ENCODE measurements at places on chromosomes 1 and 21. TPM values are rescaled to one million over a fixed set of nuclear protein-coding genes. Genes with fewer than 3 reads are reported as not detected.

DNA sequence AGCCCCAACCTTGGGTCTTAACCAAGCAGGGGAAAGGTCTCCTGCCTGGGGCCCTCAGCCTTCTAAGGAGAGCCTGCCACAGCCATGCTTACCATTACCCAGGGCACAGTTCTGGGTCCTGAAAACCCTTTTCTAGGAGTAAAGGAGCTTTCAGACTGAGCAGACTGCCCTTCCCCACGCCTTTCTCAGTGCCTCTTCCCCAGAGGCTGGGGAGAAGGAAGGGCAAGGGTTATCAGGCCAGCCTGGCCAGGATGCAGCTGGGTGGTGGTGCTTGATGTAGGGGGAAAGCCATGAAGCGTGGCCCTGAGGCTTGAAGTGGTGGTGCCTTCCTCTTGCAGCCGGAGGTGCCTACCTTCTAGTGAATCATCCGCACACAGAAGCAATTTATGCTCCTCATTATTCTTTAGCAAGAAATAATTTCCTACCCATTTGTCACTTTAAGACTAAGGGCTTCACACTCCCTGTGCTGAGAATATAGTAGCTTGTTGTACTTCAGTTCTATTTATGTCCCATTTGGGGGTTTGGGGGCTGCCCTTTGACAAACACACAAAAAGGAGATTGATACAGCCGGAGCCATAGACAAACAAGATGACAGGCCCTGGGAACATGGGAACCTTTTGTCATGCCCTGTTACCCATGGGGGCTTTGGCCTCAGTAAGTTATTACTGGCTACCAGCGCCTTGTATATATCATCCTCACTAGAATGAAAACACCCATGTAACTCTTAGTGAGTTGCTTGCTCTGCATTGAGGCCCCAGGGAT lies 40.7 kb downstream of the MAN1C1 start:
- no peak for DNase-seq

The ADSS2 gene
- 40.8 TPM for total RNA-seq

The CBR1 gene
- 111 TPM for total RNA-seq

GRCh38 chr1:200038981-200039848 lies 11.7 kb downstream of the NR5A2 start:
- DNase-seq = no peak

The HES3 gene
- not detected for total RNA-seq

DNA sequence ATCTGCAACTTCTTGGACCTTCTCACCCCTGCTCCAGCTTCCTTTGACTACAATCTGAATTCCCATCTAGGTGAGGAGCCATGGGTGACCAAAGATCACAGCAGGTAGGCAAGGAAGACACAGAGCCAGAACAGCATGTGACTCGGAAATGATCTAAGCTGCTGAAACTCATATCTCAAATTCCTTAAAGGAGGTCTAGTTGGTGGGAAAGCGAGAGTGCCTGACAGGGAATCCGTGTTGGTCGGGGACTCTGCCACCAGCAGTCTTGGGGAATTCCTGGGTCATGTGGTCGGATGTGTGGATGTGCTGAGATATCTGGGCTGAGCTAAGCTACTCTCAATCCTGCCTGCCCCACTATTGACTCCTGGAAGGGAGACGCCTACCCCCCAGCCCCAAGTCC lies 3.2 kb upstream of the NUAK2 start:
- DNase-seq = no peak

- DNase-seq = no peak
These were observed 296.5 kb upstream of the PLXNA2 start for GRCh38 chr1:208540724-208541123.

DNA sequence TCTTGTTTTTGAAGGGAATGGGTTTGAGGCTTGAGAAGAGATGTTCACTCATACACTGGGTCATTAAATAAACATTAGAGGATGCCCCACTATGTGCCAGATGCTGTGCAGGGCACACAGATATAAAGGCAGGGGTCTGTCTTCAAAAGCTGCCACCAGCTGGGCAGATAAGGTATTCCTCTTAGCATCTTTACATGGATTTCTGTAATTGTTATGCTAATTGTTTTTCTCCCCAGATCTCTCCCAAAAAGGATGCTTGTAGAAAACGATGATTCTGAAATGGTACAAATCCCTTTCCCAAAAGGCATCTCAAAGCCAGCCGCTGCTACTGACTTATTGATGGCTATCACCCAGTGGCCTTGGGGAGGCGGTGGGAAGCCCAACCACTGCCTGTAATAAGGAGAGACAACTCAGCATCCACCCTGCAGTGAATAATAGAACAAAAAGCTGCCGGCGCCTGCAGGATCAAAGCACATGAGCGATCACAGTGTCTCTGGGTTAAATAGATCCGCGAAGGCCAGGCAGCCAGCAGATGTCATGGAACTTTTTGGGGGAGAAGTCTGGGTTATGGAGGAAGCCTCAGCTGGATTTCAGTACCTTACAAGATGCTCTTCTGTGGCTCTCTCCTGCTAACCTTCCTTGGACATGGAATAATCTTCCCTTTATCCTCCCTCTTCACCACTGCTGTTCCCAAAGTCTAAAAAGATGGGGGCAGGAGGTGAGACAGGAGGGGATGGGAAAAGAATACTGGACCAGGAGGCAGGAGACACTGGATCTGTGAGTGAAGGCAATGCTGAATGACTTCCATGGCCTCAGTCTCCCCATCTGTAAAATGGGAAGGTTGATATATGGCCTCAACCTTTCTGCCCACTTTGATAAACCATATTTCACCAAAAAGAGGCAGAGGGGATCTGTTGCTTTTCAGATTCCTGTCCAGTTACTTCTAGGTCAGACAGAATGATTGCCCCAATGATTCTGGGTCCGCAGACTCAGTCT lies 54.8 kb upstream of the CD34 start:
- no peak for DNase-seq

The SPOCD1 gene
- 4.9 TPM for total RNA-seq

GRCh38 chr1:196608390-196609369 lies at the start of gene KCNT2:
KCNT2 (minus strand) TSS chr1:196608440; CDS start chr1:196608309, 131 bp downstream.
- peak; percentile 9 for DNase-seq

The NHLH1 gene
- not detected for total RNA-seq

DNA sequence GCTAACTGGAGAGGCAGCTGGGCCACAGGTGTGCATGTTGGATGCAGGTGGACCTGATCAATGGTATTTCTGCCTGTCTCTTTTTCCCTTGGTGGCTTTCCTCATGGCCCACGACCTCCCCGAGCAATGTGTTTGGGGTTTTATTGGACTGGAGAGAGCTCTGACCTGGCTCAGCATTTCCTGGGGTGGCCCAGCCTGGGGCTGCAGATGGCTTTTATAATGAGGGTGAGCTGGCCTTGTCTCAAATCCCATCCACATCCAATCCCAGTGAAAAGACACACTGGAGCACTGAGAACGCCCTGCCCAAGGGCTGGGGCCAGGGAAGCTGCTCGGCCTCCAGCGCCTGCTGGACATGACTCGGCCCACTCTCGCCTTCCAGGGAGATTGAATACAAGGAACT lies 44.1 kb downstream of the SIM2 start:
- DNase-seq = no peak

The KLHDC8A gene
- total RNA-seq = not detected

The LCE1D gene
- total RNA-seq = not detected

The S100A5 gene
- not detected for total RNA-seq

The KCNT2 gene
- total RNA-seq = 0.38 TPM

GRCh38 chr1:212291505-212292134 lies 6.4 kb downstream of the PPP2R5A start:
- DNase-seq = peak; percentile 72

The MT1HL1 gene
- not detected for total RNA-seq

GRCh38 chr1:211581526-211581925 lies 2.6 kb upstream of the SLC30A1 start:
- no peak for DNase-seq

DNA sequence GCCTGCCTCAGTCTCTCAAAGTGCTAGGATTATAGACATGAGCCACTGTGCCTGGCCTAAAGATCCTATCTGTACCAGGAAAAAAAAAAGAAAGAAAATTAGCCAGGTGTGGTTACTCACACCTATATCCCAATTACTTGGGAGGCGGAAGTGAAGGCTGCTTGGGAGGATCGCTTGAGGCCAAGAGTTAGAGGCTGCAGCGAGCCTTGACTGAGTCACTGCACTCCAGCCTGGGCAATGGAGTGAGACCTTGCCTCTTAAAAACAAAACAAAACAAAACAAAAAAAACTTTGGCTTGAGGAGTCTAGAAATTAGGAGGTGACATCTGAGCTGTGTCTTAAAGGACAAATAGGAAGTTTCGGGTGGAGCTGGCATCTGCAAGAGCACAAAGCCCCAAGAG lies 38.7 kb upstream of the KIF26B start:
- DNase-seq = no peak

- DNase-seq = peak; percentile 26
These were observed 90.1 kb downstream of the TENT5C start for GRCh38 chr1:117695796-117696490.

DNA sequence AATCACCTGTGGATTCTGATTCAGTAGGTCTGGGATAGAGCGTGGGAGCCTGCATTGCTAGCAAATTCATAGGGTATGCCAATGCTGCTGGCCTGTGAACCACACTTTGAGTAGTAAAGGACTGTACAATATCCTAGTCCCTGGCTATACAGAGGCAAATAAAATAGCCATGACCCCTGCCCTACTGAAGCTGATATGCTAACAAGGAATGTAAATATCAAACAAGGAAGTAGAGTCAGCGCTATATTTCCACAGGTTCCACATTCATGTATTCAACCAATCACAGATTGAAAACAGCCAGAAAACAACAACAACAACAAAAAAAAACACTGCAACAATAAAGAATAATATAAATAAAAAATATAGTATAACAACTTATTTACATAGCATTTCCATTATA lies 77.8 kb downstream of the TM2D1 start:
- no peak for DNase-seq

- no peak for DNase-seq
These were observed 21.9 kb downstream of the RGS2 start for GRCh38 chr1:192830595-192831246.

DNA sequence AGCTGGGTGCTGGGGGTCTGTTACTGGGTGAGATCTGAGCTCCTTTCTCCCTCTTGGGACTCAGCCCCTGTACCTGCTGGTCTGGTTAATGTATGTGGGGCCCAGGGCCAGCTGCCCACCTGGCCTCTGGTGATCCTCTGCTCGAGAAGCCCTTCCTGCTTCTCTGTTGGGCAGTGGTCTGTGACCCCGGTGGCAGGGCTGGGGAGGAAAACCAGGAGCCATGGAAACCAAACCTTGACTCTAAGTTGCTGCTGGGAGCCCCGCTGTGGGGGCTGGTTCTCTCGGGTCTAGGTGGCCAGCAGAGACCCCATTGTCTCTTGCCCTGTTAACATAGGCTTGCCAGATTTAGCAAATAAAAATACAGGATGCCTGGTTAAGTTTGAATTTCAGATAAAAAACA lies 1.3 kb downstream of the PADI1 start:
- no peak for DNase-seq

GRCh38 chr1:35390600-35391494 lies 122.3 kb downstream of the ZMYM4 start:
- DNase-seq = no peak

The NUCKS1 gene
- 91.1 TPM for total RNA-seq

- peak; percentile 40 for DNase-seq
These were observed 4.5 kb upstream of the COP1 start for GRCh38 chr1:176211396-176212165.

The DNAJC28 gene
- total RNA-seq = 1.3 TPM

- no peak for DNase-seq
These were observed 17.1 kb upstream of the CAP1 start for GRCh38 chr1:40023379-40023944.

The RAD54L gene
- 0.26 TPM for total RNA-seq

GRCh38 chr1:74733604-74734484 lies 892 bp downstream of the TYW3 start:
- DNase-seq = peak; percentile 75

The PTGS2 gene
- total RNA-seq = 22.1 TPM

- DNase-seq = no peak
These were observed 23.5 kb downstream of the CXADR start for GRCh38 chr21:17536381-17536780.

The PRAMEF1 gene
- not detected for total RNA-seq

GRCh38 chr21:43330306-43330881 lies 96.5 kb downstream of the SIK1 start:
- DNase-seq = no peak

The TNFAIP8L2 gene
- total RNA-seq = not detected

The AJAP1 gene
- 0.26 TPM for total RNA-seq

GRCh38 chr1:89812992-89813391 lies 7.8 kb upstream of the LRRC8D start:
- DNase-seq = no peak

The SLAMF1 gene
- total RNA-seq = not detected

The ACTN2 gene
- 0.79 TPM for total RNA-seq

DNA sequence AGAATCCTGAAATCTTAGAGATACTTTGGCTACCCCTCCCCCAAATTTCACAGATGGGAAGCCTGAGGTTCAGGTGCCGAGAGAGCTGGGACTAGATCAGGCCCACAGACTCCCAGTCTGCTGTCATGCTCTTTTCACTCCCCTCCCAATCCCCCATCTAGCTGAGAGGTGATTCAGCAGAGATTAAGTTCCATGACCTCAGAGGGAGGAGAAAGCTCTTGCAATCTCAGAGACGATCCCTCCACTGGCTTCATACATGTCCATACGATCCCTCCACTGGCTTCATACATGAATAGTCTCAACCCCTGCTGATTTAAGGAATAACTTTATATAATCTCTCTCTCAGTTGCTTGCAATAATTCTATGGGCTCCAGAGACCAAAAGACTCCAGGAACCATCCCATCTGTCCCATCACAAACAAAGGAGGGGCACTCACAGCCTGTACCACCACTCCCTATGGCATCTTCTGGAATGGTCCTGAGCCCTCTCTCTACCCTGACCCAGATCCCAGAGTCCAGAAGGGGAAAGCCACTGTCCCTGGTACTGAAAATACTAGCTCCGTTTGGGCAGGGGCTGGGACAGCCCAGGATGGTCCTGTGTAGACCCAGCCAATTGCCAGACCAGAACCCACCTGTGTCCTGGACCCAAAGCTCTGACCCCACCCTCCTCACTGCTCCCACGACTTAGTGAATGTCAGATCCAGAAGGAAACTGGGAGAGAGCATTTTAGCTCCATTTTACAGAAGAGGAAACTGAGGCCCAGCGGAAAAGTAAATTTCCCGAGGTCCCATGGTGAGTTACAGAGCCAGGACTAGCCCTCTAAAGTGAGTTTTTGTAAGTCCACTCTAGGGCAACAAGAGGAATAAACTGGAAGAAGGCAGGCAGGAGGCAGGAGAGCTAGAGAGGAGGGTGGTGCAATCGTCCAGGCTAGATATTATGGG lies 27.1 kb downstream of the RIMS3 start:
- peak; percentile 19 for DNase-seq

- DNase-seq = no peak
These were observed 315.1 kb downstream of the HHIPL2 start for GRCh38 chr1:222232842-222233241.

The BARHL2 gene
- not detected for total RNA-seq

- DNase-seq = no peak
These were observed 109.3 kb downstream of the ZC3H11B start for GRCh38 chr1:219503604-219504003.

- no peak for DNase-seq
These were observed 6.3 kb upstream of the CFAP410 start for GRCh38 chr21:44345495-44345894.

All from bronchial epithelial cell (primary cell).